ENCODE measurements at places on chromosomes 6 and 20. TPM values are rescaled to one million over a fixed set of nuclear protein-coding genes. Genes with fewer than 3 reads are reported as not detected.

DOK5 gene
- total RNA-seq: 0.86 TPM

GLO1 gene
- total RNA-seq: 76.3 TPM

DAAM2 gene
- total RNA-seq: 20.6 TPM

MLN gene
- total RNA-seq: not detected

RGS17 gene
- 0.78 TPM for total RNA-seq

KIAA0408 gene
- total RNA-seq: 2.5 TPM

POM121L2 gene
- total RNA-seq: not detected

CST8 gene
- total RNA-seq: not detected

HLA-DQB2 gene
- total RNA-seq: 0.66 TPM

Data from ovary (tissue), 10 donors.